ENCODE measurements at places on chromosomes 3 and 15. TPM values are rescaled to one million over a fixed set of nuclear protein-coding genes. Genes with fewer than 3 reads are reported as not detected.

The SPINK8 gene
- total RNA-seq: not detected

GRCh38 chr3:63193647-63194046, 84.5 kb upstream of the SYNPR start:
- DNase-seq: no peak

GRCh38 chr15:48596415-48596814, 49.1 kb downstream of the FBN1 start:
- DNase-seq: no peak

DNA sequence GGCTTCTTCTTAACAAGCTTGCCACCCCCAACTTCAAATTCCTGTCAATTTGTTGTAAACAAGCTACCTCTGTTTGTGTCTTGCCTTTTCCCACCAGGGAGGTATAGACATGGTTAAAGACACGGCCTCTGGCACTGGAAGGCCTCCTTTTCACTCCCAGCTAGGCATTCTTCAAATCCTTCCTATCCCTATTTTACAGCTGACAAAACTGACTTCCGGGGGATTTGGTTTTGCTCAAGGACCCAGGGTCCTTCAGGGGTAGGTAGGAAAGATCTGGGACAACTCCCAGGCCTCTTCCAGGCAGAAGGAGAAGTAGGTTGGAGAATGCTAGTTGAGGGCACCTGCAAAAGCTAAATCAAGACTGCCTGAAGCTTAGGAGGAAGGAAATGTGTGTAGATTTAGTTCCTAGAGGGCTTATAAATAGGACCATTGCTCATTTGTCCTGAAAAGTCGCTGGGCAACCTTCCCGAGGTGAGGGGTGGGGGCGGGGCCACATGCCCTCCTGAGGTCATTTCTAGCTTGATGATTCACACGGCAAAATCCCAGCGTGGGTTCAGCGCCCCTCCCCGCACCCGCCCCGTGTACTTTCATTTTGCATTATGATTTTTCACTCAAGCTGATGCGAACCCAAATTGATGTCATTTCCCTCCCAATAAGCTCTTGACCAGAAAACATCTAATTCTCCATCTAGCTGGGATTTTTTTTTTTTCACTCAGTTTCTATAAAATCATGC, 365.5 kb downstream of the SHQ1 start:
- DNase-seq: peak; percentile 49

The SAMMSON gene
- not detected for total RNA-seq

DNA sequence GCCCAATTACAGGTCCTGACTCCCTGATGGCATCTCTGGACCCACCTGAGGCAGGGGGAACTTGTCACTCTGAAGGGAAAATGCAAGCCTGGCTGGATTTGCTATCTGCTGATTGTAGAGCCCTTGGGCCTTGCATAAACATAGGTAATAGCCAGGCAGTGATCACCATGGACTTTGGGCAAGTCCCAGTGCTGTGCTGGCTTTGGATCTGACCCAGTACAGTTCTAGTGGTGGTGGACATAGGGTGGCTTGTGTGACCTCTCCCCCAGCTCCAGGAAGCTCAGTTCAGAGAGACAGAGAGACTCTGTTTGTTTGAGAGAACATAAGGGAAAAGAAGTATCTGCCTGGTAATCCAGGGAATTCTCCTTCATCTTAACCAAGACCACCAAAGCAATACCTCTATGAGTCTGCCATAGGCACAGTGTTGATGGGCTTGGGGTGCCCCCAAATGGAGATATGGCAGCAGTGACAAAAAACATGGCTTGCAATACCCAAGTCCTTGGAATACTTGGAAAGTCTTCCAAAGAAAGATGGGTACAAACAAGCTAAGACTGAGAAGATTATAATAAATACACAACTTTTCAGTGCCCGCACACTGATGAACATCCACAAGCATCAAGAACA, 348.5 kb downstream of the PYDC2 start:
- DNase-seq: no peak

DNA sequence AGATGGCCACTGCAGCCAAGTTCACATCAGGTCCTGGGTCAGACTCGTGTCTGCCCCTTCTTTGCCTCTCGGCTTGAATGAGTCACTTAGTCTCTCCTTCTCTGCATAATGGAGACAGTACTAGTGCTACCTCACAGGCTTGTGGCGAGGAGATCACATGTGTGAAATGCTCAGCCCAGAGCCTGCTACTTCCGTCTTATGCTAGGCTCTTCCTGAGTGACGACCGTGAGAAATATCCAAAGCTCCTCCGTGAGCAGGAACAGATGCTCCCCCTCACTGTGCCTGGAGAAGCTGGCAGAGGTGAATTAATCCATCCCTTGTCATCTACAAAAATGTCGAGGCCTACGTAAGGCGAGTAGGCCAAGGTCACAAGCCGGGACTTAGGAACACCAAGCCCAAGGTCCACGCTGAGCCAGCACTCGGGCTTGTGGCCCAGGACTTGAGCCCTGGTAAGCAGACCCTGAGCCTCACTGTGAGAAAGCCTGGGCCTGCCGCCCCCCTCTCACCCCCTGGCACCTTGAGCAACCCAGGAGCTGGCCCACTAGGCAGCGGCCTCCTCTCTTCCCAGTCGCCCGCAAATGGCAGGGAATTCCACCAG, 17.9 kb downstream of the PAK6 start:
- no peak for DNase-seq

DNA sequence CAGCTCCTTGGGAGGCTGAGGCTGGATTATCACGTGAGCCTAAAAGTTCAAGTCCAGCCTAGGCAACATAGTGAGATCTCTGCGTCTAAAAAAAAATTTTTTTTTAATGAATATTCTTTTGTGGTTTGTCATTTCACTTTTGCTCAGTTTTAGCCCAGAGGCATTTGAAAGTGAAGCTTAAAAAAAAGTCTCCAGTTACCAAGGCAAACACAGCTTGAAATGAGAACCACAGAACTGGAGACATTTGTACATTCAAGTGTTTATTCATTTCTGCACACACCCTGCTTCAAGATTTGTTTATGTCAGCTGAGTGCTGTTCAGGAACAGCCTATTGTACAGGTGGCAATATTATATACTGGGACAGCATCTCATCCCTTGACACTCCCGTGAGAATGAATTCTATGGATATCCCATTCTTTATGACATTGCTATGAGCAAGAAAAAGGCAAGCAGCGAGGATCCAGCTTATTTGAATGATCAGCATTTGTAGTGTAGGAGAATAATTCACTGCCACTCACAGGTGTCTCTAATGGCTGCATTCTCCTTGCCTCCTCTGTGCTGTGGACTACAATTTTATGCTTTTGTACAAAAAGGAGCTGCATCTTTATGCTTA, 444.8 kb upstream of the GRM7 start:
- DNase-seq: no peak

GRCh38 chr3:105988540-105989212, 119.9 kb upstream of the CBLB start:
- no peak for DNase-seq

DNA sequence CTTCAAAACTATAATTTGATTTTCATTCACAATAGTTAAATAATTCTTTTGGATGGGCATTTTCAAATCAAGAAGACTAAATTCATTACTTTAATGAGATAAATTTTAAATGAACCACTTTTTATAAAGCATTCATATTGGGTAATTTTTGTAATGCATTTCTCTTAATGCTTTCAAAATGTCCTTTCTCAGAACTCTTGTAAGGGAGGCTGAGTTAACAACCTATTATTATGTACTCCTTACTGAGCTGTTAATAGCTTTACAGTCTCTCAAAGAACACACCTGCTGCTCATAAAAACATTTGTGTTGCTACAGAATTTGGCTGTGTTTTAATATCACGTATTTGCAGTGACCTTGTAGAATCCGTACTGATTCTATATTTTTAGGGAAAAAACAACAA, 334.0 kb upstream of the ARL6 start:
- DNase-seq: no peak

GRCh38 chr15:27527490-27528067, 556.6 kb downstream of the GABRG3 start:
- DNase-seq: no peak

The SLC22A13 gene
- 0.57 TPM for total RNA-seq

DNA sequence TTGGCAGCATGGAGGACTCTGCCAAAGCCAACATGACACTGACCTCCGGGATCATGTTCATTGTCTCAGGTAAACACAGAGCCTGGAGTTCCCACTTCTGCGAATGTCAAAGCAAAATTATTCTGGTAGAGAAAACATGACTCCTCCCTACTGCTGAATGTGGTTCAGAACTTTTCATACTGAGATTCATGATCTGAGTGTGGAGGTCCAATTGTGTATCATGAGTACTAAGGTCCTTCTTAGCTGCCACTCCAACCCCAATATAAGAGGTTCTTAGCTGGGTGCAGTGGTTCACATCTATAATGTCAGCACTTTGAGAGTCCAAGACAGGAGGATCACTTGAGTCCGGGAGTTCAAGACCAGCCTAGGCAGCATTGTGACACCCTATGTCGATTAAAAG, 13.8 kb downstream of the CLDN18 start:
- no peak for DNase-seq

All from activated naive CD8-positive, alpha-beta T cell treated with anti-CD3 and anti-CD28 coated beads, Interleukin-2, amount 10 ng/mL, durations not matched to agents 7 days and 5 days (primary cell).